ENCODE measurements at places on chromosomes 16 and 17.

GRCh38 chr16:83200005-83200779, 573.4 kb downstream of the CDH13 start:
- DNase-seq: peak; percentile 8

GRCh38 chr16:68455631-68456030, 7.3 kb upstream of the SMPD3 start:
- DNase-seq: no peak

GRCh38 chr16:3171855-3172593, 16.0 kb upstream of the OR1F1 start:
- no peak for DNase-seq

DNA sequence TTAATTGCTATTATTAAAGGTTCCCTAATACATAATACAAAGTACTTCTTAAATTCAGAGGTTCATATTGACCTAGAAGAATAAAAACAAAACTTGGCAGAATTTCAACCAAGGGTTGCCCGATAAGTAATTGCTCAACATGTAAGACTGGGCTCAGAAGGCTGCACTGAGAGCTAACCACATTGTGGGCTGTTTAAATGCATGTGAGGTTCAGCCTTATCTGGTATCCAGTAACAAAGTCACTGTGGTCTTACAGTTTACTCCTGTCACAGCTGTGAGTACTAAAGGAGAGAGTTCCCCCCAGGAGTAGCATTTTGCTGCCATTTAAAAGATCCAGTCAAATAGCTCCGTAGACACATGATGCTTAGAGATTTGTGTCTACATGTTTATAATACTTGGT, 1.6 kb upstream of the DHRS11 start:
- DNase-seq: no peak

DNA sequence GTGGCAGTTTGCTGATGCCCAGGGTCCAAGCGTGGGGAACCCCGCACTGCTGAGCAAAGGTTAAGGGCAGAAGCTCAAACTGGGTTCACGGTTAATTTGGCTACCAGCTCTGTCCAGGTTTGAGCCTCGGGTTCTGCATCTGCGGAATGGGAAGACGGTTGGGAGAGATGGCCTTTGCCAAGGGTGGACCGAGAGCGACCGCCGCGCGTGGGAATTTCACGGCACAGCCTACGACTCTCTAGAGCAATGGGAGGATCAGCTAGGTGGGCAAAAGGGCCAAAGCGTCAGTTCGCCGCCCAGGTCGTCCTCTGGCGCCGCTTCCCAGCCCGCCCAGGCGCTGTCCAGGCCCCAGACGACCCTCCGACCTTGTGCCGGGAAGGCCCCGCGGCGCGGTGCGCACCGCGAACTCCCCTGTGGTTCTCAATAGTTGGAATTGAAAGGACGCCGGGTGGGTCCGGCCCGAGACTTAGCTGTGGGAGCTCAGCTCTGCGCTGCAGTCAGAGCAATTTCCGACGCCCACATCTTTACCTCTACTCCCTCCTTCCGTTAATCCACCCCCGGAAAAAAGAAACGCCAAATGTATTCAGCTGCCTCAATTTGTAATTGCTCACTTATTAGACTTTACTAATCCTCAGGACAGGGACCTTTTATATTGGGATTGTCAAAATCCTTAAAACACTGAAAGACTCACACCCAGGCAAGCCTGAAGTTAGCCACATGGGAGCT, 2.5 kb upstream of the HS3ST3B1 start:
- DNase-seq: no peak

DNA sequence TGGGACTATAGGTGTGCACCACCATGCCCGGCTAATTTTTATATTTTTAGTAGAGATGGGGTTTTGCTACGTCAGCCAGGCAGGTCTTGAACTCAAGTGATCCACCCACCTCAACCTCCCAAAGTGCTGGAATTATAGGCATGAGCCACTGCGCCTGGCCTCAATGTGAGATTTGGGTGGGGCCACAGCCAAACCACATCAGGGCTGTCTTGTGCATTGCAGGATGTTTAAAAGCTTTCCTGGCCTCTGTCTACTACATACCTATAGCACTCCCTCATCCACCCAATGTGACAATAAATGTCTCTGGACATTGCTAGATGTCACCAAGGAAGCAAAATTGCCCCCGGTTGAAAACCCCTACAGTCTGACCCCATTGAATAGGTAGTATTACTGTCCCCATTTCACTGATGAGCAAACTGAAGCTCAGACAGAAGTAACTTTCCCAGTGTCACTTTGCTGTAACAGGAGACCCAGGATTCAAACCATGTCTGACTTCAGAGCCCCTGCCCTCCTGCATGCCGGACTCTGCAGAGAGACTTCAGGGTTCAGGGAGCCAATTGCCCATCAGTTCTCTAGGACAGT, 3.6 kb upstream of the MAP3K14 start:
- DNase-seq: no peak

GRCh38 chr17:50198026-50198669, 3.3 kb downstream of the COL1A1 start:
- DNase-seq: peak; percentile 40

GRCh38 chr16:64907844-64908243, 214.0 kb downstream of the CDH11 start:
- no peak for DNase-seq

GRCh38 chr17:8326511-8327302, 12.9 kb upstream of the ODF4 start:
- no peak for DNase-seq

DNA sequence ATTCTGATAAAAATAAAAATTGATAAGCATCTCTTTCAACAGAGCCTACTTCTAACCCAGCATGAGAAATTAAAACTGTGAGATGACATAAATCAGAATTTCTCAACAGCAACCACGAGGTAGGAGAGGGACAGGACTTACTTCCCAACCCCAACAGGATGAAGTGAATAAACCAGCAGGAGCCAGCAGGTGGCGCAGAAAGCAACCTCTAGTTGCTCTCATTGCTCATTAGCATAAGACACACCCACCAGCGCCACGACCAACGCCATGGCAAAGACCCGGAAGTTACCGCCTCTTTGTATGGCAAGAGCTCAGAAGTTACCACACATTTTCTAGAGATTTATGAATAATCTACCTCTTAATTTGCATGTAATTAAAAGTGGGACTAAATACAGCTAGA, 189.4 kb upstream of the CDH8 start:
- DNase-seq: no peak

GRCh38 chr17:80592243-80592642, 47.6 kb downstream of the RPTOR start:
- DNase-seq: no peak

- DNase-seq: no peak
These were observed 113.1 kb downstream of the SHISA9 start for GRCh38 chr16:13014476-13014875.

DNA sequence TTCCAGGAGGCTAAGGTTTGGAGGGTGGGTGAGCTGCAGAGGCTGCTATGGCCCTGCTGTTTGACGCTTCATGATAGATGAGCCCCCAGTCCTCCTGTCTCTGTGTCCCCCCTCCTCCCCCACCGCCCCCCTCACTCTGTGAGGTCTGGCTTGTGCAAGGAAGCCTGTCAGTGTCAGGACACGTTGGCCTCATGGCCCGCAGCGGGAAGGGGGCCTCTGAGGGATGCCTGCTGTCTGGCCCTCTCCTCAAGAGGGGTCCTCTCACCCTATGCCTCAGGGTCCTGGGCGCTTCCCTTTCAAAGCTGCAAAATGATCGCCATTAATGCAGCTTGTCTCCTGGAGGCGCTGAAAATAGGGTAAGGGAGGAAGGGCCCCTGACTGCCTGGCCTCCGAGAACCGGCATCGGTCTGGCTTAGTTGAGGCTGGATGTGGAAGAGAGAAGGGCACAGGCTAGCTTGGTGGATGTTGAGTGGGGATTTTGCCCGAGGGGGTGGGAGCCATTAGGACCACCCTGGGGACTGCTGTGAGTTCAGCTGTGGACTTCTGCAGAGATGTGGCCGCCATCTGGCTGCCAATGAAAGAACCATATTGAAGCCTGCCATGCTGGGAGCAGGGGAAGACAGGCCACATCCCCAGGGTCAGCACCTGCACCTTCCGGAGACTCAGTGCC, 14.8 kb upstream of the GOSR2 start:
- DNase-seq: no peak

DNA sequence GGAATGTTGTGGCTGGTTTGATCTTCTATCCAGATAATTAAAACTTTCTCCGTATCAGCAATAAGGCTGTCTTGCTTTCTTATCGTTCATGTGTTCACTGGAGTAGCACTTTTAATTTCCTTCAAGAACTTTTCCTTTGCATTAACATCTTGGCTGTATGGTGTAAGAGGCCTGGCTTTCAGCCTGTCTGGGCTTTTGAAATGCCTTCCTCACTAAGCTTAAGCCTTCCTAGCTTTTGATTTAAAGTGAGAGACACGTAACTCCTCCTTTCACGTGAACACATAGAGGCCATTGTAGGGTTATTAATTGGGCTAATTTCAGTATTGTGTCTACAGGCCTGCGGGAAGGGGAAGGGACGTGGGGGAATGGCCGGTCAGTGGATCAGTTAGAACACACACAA, 42.9 kb downstream of the MSI2 start:
- DNase-seq: no peak

DNA sequence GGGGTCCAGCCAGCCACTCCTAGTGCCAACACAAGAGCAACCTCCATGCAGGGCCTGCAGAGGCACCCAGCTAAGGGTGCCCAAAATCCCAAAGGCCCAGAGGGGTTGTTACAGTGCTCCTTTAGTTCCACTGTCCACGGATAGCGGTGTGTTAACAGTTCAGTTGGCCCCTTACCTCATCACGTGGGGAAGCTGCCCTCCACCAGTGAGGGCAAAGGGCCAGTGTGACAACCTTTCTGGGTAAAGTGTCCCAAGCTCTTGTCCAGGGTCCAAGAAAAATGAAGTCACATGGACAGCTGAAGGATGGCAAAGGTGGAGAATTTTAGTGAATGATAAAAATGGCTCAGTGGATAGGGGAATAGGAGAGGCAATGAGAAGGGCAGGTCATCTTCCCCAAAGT, 8.7 kb upstream of the MKS1 start:
- DNase-seq: no peak

- peak; percentile 27 for DNase-seq
These were observed 2.9 kb upstream of the CACNG3 start for GRCh38 chr16:24253192-24253591.

- no peak for DNase-seq
These were observed 174.6 kb downstream of the WSCD1 start for GRCh38 chr17:6244796-6245195.
